ENCODE measurements at places on chromosomes 4 and X.

GRCh38 chrX:10725071-10725470, 104.7 kb upstream of the MID1 start:
- no peak for DNase-seq

- DNase-seq = no peak
Measured at GRCh38 chr4:174192943-174193342, 90.5 kb downstream of the FBXO8 start.

DNA sequence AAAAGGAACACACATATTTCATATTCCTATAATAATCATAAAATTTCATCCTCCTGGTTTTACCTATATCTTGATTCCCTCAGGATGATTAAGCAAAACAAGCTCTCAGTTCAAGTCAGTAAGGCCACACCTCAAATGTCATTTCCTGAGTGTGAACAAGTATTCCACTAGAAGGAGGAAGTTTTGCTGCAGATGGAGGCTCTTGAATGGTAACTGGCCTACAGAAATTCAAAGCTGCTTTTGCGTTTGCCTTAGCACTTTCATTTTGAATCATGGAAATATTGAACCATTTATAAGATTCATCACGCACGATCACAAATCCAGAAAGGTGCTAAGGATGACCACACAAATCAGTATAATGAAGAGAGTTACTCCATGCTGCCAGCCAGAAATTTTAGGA, 254.4 kb upstream of the CXXC4 start:
- no peak for DNase-seq

DNA sequence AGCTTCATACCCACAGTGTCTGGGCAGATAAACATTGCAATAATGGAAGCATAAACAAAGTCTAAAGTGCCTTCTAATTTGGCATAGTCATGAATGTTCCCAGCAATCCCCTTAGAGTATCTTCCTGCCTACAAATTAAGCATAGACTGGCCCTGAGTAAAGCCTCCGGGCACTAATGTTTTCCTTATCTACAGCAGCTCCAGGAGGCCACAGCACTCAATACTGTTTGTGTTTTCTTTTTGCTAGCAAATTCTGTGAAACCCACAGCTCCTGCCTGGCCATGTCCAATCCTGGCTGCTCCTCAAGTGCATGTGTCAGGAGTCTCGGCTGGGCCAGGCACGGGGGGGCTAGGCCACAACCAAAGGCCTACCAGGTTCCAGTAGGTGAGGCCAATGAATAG, 102.7 kb upstream of the TBC1D9 start:
- no peak for DNase-seq

DNA sequence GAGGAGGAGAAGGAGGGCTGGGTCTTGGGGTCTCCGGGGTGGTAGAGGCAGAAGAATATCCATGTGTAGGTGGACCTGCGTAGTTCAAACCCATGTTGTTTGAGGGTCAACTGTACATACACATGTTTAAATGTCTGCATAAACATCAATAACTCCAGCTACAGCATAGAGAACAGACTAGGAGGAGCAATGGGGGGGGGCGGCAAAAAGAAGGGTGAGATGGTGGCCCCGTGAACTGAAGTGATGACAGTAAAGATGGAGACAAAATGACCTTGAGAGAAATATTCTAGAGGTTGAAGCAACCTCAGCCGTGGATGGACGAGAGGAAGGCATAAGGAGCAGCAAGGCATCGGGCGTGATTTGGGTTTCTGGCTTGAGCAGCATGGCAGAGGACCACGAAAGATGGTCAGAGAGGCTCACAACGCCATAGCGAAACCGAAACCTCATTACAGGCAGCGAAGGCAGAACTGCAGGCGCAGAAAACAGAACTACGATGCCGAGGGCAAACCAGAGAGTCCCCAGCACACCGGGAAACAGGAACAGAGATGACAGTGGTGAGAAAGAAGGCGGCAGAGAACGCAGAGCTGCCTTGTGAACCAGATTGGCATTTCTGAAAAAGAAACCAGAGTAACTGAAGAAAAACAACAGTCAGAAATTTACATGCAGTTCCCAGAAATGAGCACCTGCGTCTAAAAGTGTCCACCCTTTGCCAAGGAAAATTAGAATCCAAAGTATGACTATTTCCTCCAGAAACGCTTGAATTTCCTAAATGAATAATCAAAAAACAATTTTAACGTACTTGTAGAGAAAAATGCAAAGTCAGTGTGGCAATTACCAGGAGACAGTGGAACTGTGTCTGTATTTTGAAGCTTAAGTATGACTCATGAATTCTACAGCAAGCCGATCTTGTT, 50.3 kb upstream of the ENPP6 start:
- peak; percentile 73 for DNase-seq

- no peak for DNase-seq
Measured at GRCh38 chrX:84322083-84322827, 134.3 kb upstream of the RPS6KA6 start.

DNA sequence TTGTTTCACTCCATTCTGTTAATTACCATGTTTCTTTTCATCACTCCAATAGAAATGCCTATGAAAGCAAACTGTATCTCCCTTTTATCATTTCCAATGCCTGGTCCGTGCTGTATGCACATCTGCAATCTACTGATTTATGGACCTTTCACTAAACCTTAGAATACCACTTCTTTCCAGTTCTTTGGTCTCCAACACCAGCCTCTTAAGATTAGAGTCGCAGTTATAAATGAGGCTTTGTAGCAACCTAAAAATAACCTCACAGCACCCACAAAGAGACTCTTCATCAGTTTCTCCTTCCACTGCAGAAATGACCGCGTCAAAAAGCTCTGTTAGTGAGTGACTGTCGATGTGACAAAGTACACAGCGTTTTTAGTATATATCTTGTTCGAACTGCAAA, 282.6 kb downstream of the ADGRA3 start:
- no peak for DNase-seq

GRCh38 chr4:25308761-25309160, 3.8 kb upstream of the ZCCHC4 start:
- DNase-seq = no peak

DNA sequence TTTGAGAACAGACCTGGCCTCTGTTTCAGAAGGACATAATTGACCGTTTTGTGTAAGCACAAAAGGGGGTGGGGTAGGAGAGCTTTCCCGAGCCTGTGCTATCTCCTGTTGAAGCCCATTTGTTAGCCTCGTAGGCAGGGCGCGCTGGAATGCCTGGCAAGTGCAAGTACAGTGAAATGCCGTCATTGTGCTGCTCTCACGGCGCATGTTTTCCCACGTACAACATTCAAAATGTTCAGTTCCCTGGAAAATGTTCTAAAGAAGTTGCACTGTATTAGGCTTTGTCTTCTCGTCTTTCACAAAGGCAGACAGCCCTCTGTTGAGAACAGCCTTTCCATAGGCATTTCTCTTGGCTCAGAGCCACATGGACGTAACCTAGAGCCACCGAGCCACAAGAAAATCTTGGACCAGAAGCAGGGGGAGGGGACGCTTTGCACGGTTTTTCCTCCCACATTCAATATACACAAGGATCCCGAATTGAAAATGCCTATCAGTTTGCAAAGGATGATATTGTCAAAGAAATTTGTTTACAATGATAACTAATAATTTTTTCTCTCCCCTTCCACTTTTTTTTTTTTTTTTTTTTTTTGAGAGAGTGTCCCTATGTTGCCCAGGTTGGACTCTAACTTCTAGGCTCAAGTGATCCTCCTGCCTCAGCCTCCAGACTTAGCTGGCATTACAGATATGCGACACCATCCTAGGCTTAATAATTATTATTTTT, 54.6 kb upstream of the RAPGEF2 start:
- no peak for DNase-seq

GRCh38 chr4:118997601-118998000, 108.9 kb downstream of the SYNPO2 start:
- DNase-seq = no peak

All from activated CD4-positive, alpha-beta T cell treated with anti-CD3 and anti-CD28 coated beads, Interleukin-2, amount 50 U/mL, for 24 hours (primary cell).